Cortex of kidney (tissue), 1 donor: ENCODE measurements at places on chromosomes 13 and 19.

GRCh38 chr13:33139184-33139583 lies 123.0 kb downstream of the KL start:
- no peak for DNase-seq

DNA sequence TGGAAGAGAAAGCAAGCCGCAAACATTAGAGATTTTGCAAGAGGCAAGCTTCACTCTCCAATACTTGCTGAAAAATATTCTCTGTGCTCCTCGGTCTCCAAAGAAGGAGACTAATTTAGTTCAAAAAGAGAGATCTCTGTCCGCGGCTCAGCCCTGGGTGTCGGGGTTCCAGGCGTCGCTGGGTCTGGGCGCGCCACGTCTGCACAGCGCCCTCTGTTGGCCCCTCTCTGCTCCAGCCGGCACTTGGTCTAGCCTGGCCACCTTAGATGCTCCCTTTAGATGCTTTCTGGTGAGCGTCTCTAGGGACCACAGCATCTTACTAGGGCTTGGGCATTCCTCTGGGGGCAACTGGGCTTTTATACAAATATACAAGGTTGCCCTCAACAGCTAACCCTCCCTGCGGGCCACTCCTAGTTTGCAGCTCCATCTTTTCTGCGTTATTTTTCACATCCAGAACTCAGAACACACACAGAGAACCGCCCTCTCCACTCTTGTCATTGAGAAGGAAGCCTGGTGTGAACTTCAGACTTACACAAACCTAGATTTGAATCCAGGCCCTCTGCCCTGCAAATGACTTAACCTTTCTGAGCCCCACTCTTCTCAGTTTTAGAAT lies 78.3 kb downstream of the CYSLTR2 start:
- no peak for DNase-seq

DNA sequence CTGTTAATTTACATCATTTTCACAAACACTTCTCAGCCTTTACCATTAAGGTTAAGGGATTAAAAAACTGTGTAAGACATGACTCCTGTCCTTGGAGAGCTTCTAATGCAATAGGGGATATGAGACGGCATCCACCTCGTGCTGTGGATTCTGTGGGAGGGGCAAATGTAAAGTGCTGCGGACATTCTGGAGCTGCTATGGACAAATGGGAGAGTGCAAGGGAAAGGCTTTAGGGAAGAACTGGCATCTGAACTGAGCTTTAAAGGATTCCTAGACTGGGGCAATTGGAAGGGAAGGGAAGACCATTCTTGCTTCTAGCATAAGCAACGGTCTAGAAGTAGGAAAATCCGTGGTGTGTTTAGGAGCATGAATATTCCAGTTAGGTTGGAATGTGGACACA lies 31.4 kb downstream of the CDADC1 start:
- DNase-seq: no peak

DNA sequence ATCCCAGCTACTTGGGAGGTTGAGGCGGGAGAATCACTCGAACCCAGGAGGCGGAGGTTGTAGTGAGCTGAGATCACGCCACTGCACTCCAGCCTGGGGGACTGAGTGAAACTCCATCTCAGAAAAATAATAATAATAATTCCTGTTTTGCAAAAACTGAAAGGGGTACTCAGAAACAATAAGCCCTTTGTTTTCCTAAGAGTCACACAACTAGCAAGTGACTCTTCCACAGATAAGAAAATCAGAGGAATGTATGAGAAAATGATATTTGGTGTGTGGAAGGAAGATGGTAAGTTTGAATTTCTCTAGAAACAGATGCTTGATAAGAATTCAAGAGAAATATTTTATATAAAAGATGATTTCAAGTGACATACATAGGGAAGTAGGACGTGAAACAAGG lies 35.1 kb downstream of the SYDE1 start:
- no peak for DNase-seq

DNA sequence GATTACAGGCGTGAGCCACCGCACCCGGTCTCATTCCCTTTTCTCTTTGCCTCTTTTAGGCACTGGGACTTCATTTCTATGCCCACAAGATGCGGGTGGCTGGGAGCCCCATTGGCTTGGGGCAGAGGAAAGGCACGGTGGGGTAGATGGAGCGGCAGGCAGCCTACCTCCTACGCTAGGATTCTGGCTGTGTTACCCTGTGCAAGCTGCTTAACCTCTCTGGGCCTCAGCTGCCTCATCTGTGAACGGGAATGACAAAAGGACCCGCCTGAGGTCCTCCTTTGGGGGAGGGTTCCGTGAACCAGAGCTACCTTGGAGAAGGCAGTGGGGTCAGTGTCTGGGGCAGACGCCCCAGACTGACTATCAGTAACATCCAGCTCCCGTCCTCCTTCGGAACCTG lies 9.3 kb upstream of the LINGO3 start:
- no peak for DNase-seq

- no peak for DNase-seq
These were observed 154.2 kb downstream of the SUCLA2 start for GRCh38 chr13:47846886-47847285.

DNA sequence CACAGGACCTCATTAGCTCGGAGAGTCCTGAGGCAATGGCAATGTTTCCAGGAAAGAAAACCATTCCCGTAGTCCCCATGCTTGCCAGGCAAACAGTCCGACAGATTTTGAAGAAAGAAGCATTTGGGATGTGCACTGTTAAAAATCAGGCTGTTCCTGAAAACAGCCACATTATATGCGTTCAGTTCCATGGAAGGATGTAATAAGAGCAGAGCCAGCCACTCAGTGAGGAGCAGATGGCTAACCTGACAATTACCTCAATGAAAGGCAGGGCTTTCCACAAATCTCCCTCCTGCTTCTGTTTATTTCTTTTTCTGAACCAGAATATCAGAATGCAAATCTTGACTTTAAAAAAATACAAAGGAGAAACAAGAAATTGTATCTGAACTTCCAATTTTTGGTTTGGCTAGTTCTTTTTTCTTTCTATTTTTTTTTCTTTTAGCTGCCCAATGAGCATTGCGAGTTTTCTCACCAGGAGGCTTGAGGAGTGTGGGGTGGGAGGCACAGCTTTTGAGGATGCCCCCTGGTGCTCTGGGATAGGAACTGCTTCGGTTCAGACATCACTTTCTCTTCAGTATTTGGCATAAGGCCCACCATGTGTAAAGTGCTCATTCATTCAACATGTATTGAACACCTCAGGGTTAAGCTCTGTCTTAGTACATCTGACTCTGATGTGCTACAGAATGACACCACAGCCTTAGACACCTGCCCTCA lies 124.2 kb downstream of the TBC1D4 start:
- no peak for DNase-seq

GRCh38 chr13:37270226-37271001 lies 164.9 kb upstream of the CSNK1A1L start:
- no peak for DNase-seq

DNA sequence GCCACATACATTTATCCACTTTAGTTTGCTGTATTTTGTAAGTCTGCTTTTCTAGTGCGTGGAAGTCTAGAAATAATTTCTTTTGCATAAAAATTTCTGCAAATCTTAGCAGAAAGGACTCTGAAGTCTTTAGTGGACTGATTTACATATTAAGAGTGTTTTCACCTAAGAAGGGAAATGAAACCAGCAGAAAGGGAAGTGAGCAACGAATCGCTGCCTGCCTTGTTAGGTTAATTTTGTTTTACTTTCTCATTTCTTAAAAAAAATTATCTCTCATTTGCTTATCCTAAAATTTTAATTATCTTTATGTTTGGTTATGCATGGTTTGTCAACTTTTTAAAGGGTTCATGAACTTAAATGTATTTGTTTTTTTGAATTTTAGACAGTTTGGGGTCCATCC lies 767 bp upstream of the GPR18 start:
- no peak for DNase-seq

DNA sequence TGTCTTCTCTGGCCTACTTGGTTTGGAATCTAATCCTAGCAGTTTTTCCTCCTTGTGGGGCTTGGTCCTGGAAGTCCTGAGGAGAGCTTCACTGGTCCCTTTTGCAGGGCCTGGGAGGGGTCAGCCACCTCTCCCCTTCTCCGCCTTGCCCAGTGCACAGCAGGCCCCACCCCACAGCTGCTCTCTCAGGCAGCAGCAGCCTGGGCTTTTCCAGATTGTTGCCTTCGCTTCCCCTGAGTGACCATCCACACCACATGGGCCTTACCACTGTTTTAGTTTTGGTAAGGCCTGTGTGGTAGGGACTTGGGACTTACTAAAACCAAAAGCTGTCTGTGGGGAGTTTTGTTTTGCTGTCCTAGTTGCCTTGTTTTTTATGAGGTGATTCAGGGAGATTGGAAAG lies 11.5 kb downstream of the MPHOSPH8 start:
- DNase-seq: no peak

DNA sequence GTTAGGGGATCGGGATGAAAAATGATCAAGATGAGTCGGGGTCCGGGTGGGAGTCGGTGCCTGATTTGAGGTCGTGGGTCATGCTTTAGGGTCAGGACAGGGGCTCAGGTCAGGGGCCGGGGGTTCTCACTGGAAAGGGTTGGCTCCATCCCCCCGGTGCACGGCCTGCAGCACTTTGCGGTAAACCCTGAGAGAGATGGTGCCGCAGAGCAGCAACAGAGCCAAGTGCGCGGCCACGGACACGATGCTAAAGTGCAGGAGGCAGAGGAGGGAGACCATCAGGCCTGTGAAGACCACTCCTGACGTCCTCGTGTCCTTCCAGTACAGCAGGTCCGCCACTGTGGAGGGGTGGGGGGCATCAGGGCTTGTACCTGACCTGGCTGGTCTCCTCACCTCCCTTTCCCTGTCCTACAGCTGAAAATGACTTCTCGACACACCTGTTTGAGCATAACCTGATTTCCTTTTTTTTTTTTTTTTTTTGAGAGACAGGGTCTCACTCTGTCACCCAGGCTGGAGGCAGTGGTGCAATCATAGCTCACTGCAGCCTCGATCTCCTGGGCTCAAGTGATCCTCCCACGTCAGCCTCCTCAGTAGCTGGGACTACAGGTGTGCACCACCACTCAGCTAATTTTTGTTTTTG lies 7.5 kb downstream of the RTN2 start:
- no peak for DNase-seq

- DNase-seq: no peak
These were observed 15.2 kb upstream of the ERCC2 start for GRCh38 chr19:45385392-45386221.

- no peak for DNase-seq
These were observed at the start of gene CALM3 for GRCh38 chr19:46601318-46602224. Gene CALM3 (plus strand): TSS chr19:46601330. CDS start chr19:46601435, 105 bp downstream.

DNA sequence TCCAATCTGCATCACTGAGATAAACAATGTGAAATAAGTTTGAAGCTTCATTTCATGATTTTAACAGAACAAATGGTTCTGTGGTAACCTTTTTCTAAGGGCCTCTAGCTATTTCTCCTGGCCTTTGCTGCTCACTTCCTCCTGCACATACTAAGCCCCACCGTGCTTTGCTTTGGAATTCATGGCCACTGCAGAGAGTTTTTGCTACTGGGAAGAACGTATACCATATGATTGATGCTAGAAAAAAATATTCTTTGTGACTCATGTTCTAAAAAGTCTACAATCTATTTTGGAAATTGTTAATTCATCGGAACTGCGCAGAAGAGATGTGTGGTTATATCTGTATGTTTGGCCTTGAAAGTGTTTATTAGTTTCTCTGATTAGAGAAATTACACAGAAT lies 747.3 kb downstream of the PCDH9 start:
- DNase-seq: no peak

GRCh38 chr19:11535792-11536595 lies 2.7 kb upstream of the CNN1 start:
- DNase-seq: no peak

- no peak for DNase-seq
These were observed 18.3 kb downstream of the UBAC2 start for GRCh38 chr13:99218969-99219368.

DNA sequence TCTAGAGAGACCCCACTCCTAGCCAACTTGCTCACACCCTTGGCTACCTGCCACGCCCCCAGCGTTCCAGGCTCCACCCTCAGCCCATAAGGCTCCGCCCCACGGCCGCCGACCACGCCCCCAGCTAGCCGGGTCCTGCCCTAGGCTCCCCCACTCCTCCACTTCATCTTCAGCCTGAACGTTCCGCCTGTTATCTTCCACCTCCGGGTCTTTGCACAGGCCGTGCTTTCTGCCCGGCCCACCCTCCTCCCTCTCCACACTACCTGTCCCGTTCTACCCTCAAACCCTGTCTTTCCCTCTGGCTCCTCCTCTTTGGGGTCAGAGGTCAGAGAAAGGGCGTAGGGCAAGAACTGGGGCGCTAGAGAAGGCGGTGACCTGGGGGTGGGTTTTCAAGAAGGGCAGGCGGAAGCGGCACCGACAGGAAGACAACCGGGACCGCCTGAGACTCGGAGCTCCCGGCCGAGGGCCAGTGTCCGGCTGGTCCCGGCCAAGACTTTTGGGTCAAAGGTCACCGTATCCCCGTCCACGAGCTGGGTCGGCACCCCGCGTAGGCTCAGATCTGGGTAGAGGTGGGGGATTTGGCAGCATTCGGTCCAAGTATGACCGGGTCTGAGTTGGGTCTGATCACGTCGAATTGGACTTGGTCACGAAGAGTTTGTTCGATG lies 2.2 kb downstream of the PDE4C start:
- no peak for DNase-seq

GRCh38 chr19:18294467-18294864 lies 13.0 kb upstream of the JUND start:
- DNase-seq: no peak

DNA sequence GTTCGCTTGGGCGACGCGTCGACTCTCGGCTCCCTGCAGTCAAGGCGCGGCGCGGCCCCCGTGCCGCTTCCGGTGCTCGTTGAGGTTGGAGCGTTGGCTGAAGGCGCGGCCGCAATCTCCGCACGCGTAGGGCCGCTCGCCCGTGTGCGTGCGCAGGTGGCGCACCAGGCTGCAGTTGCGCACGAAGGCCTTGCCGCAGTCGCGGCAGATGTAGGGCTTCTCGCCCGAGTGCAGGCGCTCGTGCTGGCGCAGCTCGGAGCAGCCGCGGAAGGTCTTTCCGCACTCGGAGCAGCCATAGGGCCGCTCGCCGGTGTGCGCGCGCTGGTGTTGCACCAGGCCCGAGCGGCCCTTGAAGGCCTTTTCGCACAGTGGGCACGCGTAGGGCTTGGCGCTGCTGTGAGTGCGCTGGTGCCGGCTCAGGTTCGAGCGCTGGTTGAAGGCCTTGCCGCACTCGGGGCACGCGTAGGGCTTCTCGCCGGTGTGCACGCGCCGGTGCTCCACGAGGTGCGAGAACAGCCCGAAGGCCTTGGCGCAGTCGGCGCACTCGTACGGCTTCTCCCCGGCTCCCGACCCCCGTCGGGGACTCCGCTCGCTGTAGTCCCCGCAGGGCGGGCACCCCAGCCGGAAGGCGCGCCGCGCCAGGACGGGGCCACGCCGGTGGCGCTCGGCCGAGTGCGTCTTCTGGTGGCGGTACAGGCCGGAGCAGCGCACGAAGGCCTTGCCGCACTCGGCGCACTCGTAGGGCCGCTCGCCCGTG lies 5.3 kb upstream of the ZNF497 start:
- no peak for DNase-seq

- no peak for DNase-seq
These were observed 51.4 kb downstream of the UBL3 start for GRCh38 chr13:29799041-29799440.

DNA sequence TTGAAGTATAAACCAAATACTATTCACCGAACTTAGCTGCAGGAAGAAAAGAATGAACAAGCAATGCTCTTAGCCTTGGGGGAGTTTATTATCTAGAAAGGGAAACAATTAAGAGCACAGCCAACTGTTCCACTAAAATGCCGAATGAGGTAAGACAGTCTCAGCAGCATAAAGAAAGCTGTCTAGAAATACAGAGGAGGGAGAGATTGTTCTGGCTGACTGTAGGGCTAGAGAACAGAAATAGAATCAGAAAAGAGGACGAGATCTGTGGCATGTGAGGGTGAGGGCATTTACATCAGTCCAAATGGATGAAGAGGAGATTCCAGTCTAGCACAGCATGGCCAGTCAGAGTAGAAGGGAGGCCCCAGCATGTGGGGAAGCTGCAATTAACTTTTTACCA lies 56.8 kb upstream of the TNFRSF19 start:
- no peak for DNase-seq

- no peak for DNase-seq
These were observed 13.4 kb downstream of the RB1 start for GRCh38 chr13:48316826-48317510.
